ENCODE measurements at places on chromosomes 2 and 18.

GRCh38 chr2:46488389-46488788 lies 9.0 kb downstream of the TMEM247 start:
- DNase-seq = no peak

DNA sequence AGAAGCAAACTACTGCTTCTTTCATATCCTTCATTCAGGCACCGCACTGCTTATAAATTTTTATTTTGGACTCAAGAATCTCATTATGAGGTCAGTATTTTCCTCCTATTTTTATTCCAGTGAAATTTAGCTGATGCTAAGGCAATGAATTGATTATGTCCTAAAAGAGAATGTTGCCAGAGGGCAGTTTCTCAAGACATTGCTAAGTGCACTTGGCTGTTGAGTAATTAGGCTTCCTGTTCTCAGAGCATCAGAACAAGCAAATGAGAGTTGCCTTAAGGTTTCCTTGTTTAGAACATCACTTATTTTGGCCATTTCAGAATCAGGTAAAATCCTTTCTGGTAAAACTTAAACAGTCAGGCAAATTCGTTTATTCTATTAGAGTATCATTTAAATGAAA lies 548.6 kb upstream of the ZEB2 start:
- no peak for DNase-seq

DNA sequence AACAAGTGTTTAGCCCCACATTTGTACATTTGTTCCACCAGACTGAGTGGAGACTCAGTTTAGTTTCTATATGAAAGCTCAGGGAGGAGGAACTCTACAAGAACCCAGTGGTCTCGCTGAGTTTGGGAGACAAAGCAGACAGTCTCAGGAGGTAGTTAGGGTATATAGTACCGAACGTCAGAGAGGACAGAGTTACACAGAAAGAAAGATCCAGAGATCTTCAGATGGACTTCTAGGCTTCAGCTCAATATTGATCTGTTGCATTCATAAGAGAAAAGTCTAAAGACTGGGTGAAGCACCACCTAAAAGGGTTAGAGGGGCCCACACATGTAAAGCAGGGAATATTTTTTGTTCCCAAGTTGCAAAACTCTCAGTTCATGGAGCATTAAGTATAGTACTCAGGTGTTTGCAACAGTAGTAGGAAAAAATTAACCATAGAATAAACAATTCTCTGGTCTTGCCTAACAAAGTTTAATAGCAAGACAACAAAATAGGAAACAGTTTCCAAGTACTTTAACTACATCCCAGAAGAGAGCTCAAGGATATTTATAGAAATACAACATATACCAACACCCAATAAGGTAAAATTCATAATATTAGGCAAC lies 4.2 kb downstream of the TFPI start:
- DNase-seq = peak; percentile 24

DNA sequence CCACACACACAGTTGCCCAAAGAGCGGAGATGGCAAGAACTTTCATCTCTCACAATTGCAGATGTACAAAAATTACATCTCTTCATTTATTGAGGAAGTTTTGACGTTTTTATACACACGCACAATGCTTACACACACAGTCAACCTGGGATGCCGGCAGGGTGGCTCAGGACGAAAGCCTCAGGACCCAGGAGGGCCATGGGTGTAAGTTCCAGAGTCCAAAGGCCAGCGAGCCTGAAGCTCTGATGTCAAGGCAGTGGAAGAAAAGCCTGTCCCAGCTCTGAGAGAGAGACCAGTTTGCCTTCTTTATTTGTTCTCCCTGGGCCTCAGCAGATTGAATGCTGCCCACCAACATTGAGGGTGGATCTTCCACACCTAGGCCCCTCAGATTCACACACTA lies 10.1 kb downstream of the AMER3 start:
- no peak for DNase-seq

DNA sequence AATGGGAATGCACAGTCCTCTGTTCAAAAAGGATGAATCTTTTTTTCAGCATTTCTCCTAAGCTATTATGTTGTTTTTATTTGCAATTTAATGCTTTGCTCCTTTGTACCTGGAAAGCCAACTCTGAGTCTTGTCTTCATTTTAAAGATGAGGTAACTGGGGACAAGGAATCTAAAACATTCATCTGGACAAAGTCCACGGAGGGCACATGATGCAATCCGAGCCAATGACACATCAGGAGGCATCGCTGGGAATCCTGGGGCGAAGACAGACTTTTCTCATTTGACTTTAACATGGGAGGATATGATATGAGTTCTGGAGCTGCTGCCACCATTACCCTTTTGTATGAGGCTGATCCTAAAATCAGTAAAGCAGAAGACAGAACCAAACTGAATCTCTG lies 116.5 kb upstream of the REG3G start:
- no peak for DNase-seq

- DNase-seq = no peak
Observed at GRCh38 chr18:8681196-8681595, 24.2 kb upstream of the MTCL1 start.

DNA sequence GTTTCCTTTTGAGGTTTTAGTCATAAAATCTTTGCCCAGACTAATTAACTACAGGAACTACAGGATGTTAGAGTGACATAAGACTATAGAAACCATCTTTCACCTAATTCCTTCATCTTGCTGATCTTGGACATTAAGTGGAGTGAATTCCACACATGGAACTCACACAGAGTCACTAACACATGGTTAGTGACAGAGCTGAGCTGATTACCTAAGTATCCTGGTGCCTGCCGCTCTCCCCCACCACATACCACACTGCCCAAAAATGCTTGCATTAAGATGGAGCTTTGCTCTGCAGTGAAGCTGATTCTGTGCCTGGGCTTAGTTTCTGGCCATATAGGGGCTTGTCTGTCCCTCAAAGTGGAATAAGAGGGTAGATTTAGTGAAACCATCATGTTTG lies 332.9 kb upstream of the NT5C1B start:
- DNase-seq = no peak

DNA sequence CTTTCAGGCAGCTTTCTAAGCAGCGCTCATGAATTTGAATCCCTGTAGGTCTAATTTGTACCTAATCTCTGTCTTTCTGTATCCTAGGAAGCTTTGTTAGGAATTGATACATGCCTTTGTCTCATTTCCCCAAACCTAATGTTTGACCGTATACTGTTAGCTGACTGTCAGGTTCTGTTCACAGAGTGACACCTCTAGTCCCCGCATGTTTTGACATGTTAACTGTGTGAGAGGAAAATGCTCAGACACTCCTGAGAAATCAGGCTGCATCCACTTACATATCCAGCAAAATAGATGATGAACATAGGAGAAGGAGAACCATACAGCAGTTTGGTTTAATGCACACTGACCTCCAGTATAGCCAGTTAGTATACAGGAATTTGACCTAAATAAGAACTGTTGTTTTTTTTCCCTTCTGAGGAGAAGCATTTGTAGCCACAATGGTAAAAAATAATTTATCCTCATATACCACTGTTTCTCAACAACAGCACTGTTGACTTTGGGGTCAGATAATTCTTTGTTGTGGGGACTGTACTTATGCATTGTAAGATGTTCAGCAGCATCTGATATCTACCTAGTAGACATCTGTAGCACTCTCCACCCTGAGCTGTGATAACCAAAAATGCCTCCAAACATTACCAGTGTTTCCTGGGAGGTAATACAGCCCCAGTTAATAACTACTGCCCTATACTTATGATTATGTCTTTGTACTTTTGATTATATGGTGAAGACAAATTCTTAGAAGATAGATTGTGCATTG lies 130.9 kb downstream of the NCOA1 start:
- no peak for DNase-seq

DNA sequence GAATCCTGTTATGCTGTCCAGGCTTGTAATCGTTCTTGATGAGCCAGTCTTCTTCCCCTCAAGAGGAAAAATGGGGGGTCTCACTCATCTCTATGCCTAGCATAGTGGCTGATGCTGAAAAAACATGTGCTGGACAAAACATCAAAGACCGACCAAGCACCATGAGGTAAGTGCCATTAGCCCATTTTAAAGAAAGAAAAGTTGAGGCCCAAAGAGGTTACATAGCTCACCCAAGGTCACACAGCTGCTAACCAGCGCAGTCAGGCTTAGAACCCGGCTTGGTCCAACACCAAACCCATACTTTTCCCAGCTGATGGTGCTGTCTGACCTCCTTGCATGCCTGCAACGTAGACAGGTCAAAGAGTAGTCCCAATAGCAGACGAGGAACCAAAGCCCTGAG lies 156.4 kb downstream of the INHBB start:
- DNase-seq = no peak

- DNase-seq = no peak
Observed at GRCh38 chr2:149389506-149390167, 59.2 kb downstream of the LYPD6 start.

DNA sequence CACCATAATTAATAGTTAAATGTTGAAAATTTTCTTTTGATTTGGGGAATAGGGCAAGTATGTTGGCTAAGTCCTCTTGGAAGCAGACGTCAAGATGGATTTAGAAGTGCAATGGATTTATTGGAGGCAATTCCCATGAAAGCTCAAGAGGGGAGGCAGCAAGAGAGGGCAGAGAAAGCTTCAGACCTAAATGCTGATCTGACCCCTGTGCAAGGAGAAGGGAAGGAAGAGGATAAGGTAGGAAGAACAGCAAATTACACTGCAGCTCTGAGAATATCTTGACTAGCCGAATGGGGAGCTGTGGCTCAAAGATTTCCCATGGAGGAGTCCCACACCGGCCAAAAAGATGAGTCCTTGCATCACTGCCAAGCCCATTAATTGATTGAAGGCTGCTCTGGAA lies 46.9 kb upstream of the ATP8B1 start:
- DNase-seq = no peak

GRCh38 chr18:79336556-79337142 lies 59.1 kb upstream of the NFATC1 start:
- no peak for DNase-seq

DNA sequence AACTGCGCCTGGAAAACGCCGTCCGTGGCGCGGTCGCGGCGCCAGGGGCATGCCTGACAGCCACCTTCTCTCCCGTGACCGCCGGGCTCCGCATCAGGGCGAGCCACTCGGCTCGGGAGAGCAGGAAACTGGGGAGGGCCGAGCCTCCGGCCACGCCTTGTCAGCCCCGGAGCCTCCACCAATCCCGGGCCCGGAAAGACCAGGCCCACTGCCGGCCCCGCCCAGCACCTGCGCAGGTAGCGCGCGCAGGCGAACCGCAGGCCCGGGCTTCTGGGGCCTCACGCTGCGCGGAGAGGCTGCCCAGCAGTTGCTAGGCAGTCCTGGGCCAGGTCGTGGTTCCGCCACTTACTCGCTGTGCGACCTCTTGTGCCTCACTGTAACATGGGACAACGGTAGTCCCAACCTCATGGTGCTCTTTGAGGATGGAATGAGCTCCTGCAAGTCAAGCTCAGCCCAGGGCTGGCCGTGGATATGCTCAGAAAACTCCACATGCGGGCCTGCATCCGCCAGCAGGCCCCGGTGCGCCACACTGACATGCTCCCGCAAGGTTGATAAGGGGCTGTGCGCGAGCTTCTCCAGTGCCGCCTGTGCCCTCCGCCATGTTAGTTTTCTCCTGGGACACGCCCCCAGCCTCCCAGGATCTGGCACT lies 97.1 kb downstream of the INHBB start:
- DNase-seq = no peak

GRCh38 chr2:68774569-68775271 lies 40.1 kb downstream of the ARHGAP25 start:
- no peak for DNase-seq

DNA sequence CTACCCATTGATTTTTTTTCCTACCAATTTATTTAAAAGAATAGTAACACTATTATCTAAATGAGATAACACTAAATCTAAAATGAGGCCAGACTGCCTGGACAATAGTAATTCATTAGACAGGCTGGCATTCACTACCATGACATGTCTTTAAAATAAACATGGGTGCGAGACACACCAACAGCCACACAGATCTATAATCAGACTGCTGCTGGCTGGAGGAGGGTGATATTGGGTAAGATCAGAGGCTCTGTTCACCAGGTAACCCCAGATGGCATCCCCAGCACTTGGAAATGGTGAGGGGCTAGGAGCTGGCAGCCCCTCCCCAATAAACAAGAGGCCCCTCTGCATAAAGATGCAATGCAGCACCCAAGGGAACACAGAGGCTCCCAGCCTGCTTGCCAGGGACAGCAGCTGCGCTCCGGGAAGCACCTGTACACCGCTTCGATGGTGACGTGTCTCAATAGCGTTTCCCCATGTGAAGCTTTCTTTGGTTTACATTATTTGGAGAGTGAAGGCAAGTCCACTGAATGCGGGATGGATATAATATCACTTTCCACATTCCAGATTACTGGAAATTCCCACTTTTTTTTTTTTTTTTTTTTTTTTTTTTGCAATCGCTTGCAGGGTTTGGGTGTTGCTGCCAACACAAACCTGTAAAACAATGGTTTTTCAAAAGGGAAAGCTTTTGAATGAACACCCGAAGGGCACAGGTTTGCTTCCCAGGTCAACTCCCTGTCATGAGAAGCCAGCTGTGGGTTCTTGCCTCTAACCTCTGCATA lies 159.0 kb downstream of the ZNF516 start:
- DNase-seq = no peak

GRCh38 chr2:3598912-3599854 lies 4.3 kb downstream of the COLEC11 start:
- no peak for DNase-seq

DNA sequence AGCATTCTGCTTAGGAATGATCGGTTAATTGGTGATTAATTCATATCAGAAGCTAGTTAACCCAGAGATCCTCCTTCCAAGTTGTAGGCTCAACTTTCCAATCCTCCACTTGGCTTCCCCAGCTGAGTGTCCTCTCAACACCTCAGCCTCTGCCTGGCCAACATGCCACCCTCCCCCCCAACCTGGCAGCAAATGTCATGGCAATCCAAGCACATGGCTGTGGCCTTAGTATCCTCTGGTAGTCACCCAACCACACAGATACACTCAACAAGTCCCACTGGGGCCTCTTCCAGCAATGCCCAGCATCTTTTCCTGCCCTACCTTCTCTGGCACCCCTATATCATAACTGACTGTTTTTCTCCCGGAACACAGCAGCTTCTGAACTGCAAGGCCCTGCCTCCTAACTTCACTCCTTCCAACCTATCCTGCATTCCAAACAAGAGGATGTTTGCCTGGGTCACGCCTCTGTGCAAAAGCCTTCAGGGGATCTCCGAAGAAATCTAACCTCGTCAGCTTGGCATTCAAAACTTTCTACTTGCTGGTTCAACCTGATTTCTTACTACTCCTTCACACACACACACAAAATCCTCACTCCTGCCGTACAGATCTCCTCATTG lies 195.0 kb downstream of the CYP26B1 start:
- no peak for DNase-seq

- no peak for DNase-seq
Observed at GRCh38 chr2:156800781-156801361, 364.7 kb downstream of the GPD2 start.

GRCh38 chr2:25878361-25879132 lies at the start of gene ASXL2:
Gene ASXL2 (minus strand): TSS chr2:25878487. CDS start chr2:25878222, 265 bp downstream.
- DNase-seq = peak; percentile 97

DNA sequence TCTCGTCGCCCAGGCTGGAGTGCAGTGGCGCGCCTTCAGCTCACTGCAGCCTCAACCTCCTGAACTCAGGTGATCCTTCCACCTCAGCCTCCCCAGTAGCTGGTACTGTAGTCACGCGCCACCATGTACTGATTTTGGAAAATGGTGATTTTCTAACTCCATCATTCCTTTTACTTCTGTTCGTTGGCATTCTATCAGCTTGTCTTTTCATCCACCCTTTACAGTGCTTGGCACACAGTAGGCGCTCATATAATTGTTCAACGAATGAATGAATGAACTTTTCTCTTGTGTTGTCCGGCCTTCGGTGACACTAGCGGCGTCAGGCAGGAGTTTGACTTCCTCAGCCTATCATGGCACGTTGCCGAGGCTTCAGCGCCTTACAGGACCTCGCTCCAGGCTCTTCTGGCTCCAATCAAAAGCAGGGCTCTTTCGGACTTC lies 373 bp upstream of the MTHFD2 start:
- no peak for DNase-seq
